ENCODE measurements at places on chromosomes 6 and 20.

DNA sequence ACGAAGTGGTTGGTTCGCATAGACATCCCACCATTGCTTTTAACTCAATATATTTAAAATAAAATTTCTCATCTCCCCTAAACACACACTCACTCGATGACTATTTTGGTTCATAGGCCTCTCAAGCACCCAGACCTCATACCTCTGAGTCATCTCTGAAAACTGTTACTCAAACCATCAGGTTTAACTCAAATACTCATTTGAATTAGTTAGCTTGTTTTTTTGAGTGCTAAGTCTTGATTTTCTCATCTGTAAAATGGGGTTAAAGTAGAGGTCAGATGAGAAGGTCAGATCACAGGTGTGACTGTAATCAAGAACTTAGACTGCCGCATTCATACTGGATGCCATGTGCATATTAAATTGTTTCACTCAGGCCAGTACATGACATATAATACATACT is 243.9 kb upstream of the TENT5A start:
- DNase-seq, result no peak

GRCh38 chr6:13419422-13420195 is 67.8 kb downstream of the GFOD1 start:
- DNase-seq, result no peak

GRCh38 chr6:129211626-129212025 is 328.7 kb downstream of the LAMA2 start:
- DNase-seq, result no peak

DNA sequence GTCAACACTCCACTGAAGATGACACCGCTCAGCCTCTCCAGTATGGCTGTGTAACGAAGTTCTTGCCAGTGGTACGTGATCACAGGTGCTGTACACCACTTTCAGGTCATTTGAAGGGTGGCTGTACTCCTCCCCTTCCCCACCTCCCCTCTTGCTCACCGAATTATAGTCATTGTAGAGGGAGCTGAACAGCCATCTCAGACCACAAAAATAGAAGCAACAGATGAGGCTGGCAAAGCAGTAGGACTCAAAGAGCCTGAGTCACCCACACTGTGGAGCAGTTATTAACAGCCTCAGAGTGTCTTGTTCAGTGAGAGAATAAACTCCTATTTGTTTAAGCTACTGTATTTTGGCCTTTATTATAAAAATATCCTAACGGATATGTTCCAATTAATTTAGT is 192.5 kb upstream of the MCHR2 start:
- DNase-seq, result no peak

DNA sequence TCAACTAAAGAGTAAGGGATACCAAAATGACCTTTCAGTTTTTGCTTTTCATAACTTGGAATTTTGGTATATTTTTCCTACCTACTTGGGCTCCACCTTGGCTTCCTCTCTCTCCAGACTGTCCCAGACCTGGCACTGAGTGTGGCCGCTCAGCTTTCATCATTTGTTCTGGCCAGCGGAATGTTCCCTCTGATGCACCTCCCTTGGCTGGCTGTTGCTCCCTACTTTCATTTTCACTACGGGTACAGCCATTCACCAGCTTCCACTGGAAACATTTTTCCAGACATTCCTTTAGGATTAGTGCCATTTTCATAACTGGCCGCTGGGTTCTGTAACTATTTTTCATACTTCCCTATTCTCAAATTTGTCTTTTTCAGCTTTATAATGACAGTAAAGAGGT is 487.4 kb downstream of the TENT5A start:
- DNase-seq, result no peak

DNA sequence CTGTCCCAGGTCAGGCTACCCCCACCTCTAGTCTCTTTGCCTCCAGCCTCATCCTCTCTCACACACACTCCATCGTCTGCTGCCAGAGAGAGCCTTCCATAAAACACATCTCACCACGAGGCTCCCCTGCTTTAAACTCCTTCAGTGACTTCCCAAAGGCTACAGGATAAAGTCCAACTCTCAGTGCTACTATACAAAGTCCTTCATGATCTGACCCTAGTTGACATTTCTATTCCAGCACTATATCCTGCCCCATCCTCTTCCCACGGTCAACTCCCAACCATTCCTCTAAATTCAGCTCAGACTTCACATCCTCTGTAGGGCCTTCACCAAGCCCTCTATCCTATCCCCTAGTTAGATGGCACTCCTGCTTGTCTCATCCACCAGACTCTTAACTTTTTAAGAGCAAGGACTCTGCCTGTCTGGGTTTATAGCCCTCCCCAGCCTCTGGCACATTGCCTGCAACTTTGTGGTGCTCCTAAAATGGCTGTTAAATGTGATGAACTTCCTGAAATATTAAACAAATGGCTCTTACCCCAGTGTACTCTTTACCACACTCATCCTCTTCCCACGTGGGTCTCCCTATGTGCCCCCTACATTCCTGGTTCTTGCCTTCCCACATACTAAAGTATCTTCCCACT is 36.1 kb downstream of the KIF16B start:
- no peak for DNase-seq

DNA sequence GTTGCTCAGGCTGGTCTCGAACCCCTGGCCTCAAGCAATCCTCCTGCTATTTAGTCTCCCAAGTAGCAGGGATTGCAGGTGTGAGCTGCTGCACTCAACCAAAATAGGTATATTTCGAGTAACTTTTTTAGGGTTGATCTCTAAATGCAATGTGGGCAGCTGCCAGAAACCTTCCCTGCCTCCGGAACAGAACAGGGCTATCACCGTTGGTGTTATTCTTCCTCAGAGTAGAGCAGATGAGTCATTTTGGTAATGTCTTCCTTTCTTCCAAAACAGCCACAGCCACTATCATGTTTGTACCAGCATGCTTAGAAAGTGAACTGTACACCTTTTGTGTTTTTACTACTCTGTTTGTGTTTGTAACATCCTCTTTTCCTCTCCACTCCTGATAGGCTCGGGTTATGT is 44.1 kb downstream of the SNX9 start:
- DNase-seq, result no peak

DNA sequence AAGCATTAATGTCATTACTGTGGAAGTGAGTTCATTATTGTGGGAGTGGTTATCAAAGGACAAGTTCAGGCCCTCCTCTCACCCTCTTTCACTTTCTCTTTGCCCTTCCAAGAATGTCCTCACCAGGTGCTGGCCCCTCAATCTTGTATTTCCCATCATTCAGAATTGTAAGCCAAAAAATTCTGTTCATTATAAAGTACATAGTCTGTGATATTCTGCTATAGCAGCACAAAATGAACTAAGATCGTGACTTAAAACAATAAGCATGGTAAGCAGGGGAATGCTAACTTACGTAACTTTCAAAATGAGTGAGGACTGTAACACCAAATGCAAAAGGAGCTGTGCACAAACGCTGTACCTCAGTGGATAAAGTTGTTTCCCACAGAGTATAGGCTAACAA is 515.7 kb upstream of the BTBD3 start:
- no peak for DNase-seq

- no peak for DNase-seq
Measured at GRCh38 chr6:39563566-39564311, 161.5 kb downstream of the KIF6 start.

GRCh38 chr20:10453241-10453640 is 18.1 kb downstream of the SLX4IP start:
- no peak for DNase-seq

DNA sequence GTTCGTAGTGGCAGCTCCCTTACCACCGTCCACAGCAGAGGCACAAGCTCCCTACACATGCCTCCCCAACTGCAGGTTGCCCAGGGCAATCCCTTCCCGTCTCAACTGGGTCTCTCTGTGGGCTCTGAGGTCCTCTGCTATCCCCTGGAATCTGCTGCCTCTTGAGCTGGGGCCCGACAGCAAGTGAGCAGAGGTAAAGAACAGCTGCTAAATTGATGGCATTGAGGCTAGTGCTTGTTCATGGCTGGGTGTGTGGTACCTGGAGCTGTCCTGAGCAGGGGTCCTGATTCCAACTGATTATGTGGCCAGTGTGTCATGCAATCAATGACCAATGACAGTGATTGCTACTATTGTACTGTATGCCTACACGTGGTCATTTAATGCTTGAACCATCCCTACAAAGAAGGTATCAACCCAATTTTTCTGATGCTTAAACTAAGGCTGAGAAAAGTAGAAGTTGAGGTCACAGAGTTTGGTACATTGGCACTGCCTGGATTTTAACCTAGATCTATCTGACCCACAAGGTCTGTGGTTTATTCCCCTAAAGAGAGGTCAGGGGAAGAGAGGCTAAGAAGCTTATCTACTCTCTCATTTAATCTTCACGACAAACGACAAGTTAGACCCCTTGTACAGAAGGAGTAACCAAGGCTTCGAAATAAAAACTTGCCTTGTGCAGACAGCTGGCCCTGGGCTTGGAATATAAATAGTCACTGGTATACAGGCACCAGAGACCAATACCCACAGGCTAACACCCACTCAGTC is 41.1 kb downstream of the HNF4A start:
- DNase-seq, result no peak

GRCh38 chr6:90072935-90073464 is 178.7 kb downstream of the GJA10 start:
- no peak for DNase-seq

DNA sequence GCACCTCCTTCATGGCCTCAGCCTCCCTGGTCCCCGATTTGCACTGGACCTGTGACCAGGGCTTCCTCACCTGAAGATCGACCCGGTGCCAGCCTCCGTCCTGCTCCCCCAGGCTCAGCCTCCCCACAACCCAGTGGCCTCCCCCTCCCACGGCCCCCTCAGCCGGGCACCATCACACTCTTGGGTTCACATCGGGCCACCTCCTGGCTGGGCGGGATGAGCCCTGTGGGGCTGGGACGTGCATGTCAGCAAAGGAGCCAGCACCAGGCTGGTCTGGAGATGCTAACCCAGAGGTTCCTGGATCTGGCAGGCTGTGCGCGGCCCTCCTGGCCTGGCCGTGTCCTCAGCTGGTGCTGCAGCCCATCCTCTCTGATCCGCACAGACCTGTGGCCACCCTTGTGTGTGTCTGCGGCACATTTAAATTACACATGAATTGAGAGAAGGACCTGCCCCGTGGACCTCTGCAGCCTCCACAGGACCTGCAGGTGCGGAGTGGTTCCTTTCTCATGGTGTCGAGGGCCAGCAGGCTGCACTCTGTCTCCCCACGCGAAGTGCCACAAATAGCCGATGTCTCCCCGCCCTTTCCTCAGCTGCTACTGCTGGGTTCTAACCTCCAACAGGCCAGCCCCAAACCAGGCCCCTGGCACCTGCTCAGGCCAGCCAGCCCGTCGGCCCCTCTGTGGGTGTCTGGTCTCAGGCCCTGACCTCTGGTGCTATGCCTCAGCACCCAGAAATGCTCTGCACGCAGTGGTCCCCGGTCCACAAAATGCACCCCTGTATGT is 237.5 kb downstream of the ERMARD start:
- no peak for DNase-seq

DNA sequence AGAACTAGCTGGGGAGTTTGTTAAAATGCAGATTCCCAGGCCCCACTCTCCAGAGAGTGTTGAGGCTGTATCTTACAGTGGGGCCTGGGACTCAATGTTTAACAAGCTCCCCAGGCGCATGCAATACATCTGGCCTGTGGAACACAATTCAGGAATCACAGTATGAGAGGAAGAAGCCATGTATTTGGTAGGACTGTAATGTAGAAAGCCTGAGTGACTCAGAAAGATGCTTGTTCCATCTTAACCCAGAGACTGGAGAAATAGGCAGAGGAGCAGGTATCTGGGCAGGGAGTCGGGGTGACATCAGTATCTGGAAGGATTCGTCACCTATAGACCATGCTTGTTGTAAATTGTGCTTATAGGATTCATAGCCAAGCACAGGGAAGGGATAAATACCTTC is 90.5 kb downstream of the UNC5CL start:
- DNase-seq, result no peak

DNA sequence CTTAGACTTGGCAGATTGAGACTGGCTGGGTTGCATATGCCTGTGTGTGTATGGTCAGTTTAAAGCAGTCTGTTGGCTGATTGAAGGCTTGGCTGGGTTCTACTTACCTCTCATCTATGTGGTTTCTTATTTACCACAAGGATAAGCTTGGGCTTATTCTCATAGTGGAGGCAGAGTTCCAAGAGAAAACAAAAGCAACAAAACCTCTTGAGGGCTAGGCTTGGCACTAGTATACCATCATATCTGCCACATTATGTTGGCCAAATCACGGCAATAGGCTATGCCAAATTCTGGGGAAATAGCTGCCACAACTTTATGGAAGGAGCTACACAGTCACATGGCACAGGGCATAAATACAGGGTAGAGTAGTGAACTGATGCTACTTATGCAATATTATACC is 714.1 kb downstream of the CBLN4 start:
- DNase-seq, result no peak

DNA sequence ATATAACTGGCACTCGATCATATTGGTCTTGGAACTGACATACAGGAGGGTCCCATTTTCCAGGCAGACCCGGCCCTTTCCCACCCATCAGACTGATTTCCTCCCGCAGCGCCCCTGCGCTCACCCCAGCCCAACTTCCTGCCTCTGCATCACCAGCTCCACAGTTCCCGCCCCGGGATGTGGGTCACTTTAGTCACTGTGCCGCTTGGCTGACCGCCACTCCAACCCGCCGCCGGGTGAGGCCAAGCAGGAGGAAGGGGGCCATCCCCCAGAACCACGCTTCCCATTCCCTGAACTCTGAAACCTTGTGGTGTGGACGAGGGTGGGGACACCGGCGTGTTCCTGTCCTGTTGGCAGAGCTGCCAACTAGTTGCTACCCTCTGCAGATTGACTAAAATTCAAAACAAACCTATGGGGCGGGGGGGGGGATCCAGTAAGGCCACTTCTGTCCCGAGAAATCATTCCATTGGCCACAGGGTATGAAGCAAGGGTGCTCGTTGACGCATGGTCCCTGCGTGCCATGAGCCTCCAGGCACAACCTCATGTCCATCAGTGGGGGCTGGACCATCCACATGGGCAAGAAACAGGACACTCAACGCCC is 12.3 kb downstream of the TGM2 start:
- DNase-seq, result no peak

DNA sequence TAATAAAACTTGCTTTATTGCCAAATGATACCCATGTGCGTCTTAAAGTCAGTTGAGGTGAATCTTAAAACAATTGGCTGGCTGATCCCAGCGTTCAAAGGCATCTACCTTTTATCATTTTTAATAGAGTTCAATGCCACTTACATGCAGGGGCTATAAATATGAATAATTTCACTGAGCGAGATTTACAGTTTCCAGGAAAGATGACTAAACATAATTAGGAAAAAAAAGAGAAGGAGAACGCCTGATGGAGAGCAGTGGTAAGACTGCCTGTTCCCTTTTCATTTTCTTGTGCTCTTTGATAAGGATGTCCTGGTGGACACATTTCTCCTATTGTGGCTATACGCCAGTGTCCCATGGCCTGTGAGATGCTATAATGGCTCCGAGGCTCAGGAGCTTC is 139.9 kb upstream of the SLC22A23 start:
- no peak for DNase-seq

- DNase-seq, result no peak
Measured at GRCh38 chr6:14888575-14889000, 357.3 kb upstream of the JARID2 start.

DNA sequence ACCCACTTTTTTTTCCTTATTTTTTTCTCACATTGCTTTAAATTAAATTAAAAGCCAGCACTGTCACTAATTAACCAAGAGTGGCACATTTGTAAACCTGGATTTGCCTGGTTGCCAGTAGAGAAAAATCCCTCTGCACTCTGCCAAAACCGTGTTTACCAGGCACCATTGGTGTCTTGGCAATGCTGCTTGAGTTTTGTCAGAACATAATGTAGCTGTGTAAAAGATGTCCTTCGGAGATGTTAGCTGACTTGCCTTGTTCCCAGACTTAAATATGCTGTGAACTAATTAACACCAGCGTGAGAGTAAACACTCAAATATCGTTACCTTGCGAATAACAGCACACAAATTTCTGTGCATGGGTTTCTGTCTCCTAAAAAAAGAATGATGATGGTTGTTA is 694.9 kb upstream of the ID4 start:
- no peak for DNase-seq

Measured in COR-L47 (cell line).